Stimulated activated CD4-positive, alpha-beta T cell treated with anti-CD3 and anti-CD28 coated beads, Interleukin-2, amount 100 ng/mL, for 48 hours (primary cell): ENCODE measurements at places on chromosomes 4 and X.

DNA sequence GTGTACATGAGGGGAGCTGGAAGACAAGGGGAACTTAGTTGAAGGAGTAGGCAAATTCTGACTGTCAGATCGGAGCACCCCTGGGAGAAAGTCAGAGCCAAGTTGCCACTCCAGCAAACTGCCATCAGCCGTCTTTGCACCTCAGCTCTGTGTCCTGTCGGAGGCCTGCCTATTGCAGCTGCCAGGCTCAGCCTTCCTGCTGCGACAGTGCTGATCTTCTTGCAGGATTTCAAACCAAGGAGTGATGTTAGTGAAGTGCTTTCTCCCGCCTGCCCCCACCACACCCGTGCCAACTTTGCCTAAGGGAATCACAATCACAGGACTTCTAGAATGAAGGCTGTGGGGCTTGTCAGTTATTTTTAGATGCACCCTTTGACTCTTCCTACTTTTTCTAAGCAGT lies 185.3 kb downstream of the KIT start:
- no peak for DNase-seq

- DNase-seq: no peak
Observed at GRCh38 chr4:186852073-186852420, 128.4 kb upstream of the FAT1 start.

GRCh38 chr4:41129128-41129754 lies 85.1 kb downstream of the APBB2 start:
- DNase-seq: no peak

- no peak for DNase-seq
Observed at GRCh38 chr4:8585186-8585585, 5.0 kb downstream of the GPR78 start.

DNA sequence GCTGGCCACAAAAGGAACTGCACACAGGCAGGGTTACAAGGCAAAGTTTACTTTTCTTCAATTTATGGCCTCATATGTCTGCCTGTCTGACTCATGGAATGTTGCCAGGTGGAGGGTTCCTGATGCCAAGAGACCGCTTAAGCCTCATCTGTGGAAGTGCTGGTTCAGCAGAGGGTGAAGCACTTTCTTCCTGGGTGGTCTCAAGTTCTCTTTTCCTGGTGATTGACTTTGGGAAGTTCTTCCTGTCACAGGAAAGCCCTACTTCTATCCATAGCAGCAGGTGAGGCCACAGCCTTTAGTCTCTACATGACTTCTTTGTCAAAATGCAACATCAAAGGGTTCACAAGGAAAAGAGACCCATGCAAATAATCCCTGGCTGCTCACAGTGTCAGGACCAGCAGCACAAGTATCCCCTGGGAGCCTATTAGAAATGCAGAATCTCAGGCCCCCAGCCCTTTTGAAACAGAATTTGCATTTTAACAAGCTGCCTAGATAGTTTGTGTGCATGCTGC lies 81.4 kb upstream of the IGFBP7 start:
- DNase-seq: no peak

GRCh38 chr4:99029018-99029735 lies 33.7 kb downstream of the METAP1 start:
- no peak for DNase-seq

- DNase-seq: no peak
Observed at GRCh38 chrX:45479196-45479834, 278.6 kb upstream of the DIPK2B start.

DNA sequence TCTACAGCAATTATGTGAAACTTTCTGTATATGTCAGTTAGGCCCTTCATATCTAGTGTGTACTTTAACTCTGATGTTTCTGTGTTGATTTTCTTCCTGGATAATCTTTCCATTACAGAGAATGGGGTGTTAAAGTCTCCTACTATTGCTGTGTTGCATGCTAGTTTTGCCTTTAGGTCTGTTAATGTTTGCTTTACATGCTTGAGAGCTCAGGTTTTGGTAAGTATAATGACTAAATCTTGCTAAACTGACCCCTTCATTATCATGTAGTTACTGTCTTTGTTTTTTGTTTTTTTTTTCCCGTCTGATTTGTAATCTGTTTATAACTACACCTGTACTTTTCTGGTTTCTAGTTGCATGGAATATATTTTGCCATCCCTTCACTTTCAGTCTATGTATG lies 63.6 kb upstream of the UGT2B15 start:
- no peak for DNase-seq

DNA sequence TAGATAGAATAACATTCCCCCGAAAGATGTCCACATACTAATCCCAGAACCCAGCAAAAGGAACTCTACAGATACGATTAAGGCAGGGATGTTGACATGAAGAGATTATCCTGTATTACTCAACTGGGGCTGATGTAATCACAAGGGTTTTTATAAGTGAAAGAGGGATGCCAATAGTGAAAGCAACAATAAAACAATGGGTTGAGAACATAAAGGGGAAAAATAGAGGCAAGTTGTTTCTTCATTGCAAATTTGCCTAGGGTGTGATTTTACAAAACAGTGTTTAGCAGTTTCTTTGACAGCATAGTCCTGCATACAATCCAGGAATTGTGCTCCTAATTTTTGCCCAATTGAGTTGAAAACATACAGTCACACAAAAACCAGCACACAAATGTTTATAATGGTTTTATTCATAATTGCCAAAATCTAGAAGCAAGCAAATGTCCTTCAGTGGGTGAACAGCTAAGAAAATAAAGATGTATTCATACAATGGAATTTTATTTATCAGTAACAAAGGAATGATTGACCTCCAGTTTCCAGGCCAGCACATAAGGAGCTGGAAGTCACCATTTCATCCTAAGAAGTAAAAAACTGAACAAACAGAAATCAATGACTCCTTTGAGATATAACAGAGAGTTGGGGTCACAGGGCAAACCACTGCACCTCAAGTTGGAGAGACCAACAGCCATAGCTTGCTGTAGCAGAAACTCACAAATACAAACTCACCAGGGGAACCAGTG lies 107.2 kb downstream of the CENPC start:
- DNase-seq: no peak

DNA sequence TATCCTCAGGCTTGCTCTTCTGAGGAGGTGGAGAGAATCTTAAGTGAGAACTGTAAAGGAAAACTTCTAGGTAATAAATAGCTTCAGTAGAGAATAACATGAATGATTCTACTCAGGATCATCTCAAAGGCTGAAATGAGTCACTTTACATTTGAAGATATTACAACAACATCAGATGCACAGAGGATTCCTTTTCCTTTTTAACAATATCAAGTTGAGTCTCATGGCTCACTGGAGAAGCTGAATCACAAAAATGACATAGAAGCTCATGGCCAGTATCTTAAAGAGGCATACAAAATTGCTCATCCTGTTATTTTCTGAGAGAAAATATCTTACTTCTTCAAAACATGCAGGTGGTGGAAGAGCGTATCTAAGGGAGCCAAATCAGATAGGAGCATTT lies 72.5 kb upstream of the EMCN start:
- DNase-seq: no peak

- no peak for DNase-seq
Observed at GRCh38 chr4:139455126-139455538, 1.2 kb downstream of the RAB33B start.

GRCh38 chrX:11304829-11305228 lies 11.6 kb downstream of the AMELX start:
- DNase-seq: no peak

DNA sequence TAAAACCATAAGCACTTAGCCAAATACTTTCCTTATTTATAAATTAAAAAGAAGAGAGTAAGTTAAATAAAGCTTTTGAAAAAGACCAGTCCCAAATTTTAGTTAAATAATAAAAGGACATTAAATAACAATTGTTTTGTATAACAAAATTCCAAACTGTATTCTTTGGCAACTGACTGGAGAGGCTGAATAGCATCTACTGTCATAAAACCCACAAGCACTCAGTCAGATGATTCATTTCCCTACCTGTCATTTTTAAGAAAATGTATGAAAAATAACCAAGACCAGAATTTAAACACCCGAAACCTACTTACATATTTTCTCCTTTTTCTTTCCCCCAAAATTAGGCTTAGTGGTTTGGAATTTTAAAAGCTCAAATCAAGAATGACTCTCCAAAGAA lies 32.5 kb upstream of the SMIM10L2A start:
- DNase-seq: no peak

GRCh38 chr4:139682741-139683151 lies 17.1 kb downstream of the MGST2 start:
- DNase-seq: no peak

DNA sequence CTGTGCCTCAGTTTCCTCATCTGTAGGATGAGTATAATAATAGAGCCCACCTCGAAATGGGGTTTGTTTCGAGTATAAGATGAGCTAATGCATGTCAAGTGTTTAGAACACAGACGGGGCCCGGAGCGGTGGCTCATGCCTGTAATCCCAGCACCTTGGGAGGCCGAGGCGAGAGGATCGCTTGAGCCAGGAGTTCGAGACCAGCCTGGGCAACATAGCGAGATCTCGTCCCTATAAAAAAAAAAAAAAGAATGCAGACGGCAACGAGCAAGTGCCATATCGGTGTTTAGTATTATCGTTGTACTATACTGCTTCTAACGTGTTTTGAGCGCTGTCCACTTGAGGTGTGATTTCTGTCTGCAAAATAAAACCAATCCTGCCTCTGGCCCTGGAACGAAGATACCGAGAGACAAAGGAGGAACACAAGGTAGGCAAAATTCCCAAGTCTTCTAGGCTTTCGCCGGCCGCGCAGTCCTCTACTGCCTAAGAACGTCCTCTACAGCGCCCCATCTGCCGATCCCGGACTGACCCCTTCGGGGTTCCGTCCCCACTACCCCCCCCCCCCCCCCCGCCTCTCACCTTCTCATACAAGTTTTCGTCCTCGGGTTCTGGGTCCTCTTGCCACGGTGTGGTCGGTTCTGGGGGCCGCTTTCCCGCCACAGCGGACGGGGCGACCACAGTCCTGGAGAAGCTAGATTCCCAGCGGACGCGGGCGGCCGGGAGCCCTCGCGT lies 442 bp downstream of the NDUFB11 start:
- no peak for DNase-seq

DNA sequence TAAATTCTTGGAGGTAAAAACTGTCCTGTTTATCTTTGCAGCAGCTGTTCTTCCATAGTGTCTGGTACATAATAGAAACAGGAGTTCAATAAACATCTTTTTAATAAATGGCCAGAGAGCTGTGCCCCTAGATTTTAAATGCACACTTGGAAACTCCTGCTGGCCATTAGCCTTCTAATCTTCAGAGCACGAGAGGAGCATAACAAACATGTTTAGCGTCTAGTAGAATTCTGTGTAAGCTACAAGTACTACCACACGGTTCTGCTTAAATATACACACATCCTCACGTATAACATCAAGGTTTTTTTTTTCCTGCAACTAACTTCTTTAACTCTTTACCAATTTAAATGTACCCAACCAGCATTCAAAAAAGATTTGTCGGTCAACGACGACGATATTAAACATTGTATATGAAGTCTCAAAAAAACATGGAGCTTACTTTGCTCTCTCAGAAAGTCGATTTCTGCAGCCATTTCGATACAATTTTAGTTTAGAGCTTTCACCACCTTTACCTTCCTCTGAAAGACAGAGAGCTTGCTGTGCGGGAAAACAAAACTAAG lies 628 bp downstream of the SCLT1 start:
- DNase-seq: no peak

- DNase-seq: no peak
Observed at GRCh38 chrX:53357799-53358530, 64.5 kb downstream of the SMC1A start.
